ENCODE measurements at places on chromosomes 7 and 10.

GRCh38 chr10:11993834-11994468 is 48.7 kb downstream of the UPF2 start:
- no peak for DNase-seq

- no peak for DNase-seq
These were observed 308.1 kb upstream of the ZMIZ1 start for GRCh38 chr10:78760463-78761310.

DNA sequence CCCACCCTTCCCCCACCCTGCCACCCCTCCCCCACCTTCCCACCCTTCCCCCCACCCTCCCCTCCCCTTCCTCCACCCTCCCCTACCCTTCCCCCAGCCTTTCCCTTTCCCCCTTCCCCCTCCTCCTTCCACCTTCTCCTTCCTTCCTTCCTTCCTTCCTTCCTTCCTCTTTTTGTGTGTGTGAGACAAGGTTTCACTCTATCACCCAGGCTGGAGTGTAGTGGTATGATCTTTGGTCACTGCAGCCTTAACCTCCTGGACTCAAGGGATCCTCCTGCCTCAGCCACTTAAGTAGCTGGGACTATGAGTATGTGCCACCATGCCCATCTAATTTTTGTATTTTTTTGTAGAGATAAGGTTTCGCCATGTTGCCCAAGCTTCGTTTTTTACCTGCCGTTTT is 35.2 kb downstream of the CYP17A1 start:
- DNase-seq, result no peak

DNA sequence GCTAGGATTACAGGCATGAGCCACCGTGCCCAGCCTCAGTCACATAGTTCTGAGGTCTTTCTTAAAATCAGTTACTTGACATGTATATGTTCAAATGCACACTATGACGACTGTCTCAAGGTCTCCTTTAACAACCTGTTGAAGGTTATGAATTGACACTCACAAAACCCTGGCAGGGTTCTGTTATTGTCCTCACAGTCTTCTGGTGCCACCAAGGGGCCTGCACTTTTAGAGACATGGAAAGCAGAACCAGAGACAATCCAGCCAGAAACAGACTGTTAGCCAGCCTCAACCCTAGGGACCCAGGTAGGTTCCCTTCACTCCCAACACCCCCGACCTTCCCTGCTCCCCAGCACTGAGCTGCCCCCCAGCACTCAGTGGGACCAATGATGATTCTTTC is 26.4 kb downstream of the TEX36 start:
- DNase-seq, result no peak

DNA sequence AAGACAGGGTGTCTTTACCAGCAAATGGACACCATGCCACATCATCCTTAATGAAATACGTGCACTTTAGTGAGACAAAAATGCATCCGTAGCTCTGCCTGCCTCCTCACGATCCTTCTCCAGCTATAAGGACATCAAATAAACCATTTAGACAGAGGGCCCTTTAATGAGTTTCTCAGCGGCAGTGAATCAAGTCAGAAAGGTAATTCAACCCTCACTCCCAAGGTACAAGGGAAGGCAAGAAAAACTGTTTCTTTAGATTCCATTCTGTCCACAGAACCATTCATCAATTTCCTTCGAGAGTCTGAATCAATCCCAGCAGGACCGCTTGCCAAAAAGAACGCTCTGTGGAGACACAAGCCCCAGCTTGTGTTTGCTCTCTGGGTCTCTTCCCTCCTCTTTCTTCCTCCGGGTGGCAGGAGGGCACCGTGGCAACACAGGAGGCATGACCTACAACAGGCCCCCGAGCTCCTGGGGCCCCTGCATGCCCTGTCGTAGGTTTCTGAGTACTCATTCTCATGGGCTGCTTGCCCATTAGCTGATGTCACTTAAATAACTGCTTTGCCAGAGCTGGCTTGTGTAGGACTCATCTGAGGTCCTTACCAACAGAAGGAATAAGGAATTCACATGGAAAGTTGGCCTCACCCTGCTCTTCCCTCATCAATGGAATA is 297.8 kb upstream of the PRKCQ start:
- DNase-seq, result no peak

- no peak for DNase-seq
These were observed 71.6 kb upstream of the BAIAP2L1 start for GRCh38 chr7:98472521-98472954.

- no peak for DNase-seq
These were observed 13.0 kb downstream of the MCMBP start for GRCh38 chr10:119859420-119860258.
